EH (cell line): ENCODE measurements at places on chromosomes 7 and 10.

- no peak for DNase-seq
Observed at GRCh38 chr7:86558680-86559501, 84.8 kb upstream of the GRM3 start.

DNA sequence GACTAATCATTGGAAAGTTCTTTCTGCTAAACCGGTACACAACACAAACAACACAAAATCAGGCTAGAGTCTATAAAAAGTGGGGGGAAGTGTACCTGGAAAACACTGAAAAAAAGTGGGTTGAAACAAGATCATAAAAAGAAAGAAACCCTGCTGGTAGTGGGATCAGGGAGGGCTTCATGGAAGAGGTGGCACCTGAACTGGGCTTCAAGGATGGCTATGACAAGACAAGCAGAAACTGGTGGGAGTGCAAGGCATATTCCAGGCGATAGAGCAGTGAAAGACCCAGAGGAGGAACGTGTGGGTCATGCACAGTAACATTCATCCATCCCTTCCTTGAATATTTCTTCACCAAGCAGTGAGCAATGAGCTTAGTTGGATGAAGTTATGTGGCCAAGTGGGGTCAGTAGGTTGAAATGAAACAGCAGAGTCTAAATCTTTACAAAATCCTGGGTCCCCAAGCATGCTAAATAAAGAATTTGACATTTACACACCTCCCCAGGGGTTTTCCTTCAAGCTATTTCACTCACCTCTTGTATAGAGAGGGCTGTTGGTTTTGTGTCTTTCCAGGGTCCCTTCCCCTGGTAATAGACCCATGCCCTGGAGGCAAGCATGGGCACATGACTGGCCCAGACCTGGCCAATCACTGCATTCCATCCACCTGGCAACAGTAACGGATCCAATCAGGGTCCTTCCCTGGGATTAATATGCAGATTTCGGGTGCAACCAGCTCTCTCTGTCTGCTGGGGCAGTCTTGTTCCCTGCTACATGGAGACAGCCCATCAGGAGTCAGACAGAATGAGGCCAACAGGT is 38.2 kb downstream of the SPOCK2 start:
- no peak for DNase-seq

DNA sequence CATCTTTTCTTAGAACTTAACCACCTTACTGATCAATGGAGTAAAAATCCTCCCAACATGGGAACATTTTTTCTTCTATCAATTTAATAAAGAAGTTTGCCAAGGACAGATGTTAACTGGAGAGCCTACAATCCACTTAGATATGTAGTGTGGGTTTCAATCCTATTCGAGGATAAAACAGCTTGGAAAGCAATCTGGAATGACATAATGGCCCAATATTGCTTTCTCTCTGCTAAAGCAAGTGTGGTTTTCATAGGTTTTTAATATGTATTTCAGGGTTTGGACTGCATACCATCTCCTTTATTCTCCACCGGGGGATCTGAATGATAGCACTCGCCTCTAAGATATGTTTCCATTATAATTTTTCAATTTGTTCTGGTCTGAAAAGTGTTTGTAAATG is 149.7 kb downstream of the PRPF18 start:
- DNase-seq, result no peak

GRCh38 chr7:36986511-36986933 is 262.2 kb upstream of the AOAH start:
- DNase-seq, result peak; percentile 9

DNA sequence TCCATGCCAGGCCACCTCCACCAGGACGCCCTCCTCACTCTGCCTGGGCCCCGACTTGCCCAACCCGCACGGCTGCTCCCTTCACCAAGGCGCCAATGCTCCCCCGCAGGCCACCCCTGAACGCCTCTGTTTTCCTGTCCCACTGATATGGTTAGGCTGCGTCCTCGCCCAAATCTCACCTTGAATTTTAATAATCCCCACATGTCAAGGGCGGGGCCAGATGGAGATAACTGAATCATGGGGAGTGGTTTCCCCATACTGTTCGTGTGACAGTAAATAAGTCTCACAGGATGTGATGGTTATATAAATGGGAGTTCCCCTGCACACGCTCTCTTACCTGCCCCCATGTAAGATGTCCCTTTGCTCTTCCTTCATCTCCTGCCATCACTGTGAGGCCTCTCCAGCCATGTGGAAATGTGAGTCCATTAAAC is 29.8 kb downstream of the RSU1 start:
- no peak for DNase-seq

DNA sequence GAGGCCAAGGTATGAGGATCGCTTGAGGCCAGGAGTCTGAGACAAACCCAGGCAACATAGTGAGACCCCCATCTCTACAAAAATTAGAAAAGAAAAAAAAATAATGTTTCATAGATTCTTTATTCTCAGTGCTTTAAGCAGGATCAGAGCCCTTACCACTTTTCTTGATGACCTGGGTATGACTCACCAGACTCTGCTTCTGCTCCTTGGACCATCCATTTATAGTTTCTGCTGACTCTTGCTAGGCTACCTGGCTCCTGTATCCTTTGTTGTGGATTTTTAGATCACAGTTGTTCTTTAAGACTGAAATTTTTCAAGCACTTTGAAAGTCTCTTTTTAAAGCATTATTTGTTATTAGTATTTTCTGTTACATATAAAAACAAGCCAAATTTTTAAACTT is 411.1 kb downstream of the GFRA1 start:
- peak; percentile 53 for DNase-seq

DNA sequence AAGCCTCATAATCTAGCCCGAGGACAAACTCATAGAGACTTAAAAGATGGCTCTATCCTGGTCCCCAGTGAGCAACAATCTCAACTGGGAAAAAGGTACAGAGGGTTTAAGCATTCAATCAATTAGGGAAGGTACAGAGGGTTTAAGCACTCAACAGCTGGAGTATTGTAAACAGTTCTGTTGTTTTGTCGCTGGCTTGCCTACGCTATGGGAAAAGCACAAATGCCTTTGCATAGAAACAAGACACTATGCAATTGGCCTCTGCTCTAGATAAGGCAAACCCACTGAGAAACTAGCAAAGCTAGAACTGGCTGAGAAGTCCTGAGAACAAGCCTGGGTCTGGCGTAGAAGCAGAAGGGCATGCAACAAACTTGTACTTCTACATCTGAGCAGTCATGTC is 69.3 kb downstream of the GFRA1 start:
- DNase-seq, result no peak

GRCh38 chr10:104359811-104360210 is 6.2 kb downstream of the CFAP58 start:
- no peak for DNase-seq

GRCh38 chr10:107163076-107163855 is 1.2 kb downstream of the SORCS1 start:
- no peak for DNase-seq

DNA sequence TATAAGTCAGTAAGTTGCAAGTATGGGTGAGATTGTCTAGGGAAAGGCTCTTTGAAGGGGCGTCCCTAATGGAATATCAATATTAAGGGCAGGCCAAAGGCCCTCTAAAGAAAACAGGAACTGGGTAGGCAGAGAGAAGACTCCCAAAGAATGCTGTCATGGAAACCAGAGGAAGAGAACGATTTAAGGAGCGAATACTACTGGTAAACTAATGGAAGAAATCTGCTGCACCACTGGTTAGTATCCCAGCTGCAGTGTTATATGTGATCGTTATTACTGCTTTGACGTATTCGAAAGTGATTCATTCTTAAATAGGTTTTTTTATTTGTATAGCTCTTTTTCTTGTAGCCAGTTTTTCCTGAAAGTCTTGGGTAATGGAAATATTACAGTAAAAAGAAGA is 1.3 kb downstream of the CASP2 start:
- peak; percentile 24 for DNase-seq

GRCh38 chr10:98463976-98464754 is 17.4 kb upstream of the HPS1 start:
- DNase-seq, result peak; percentile 15

- DNase-seq, result peak; percentile 40
Observed at GRCh38 chr7:41002741-41003610, 699.9 kb downstream of the INHBA start.

GRCh38 chr7:106731187-106731586 is 70.2 kb upstream of the CCDC71L start:
- peak; percentile 10 for DNase-seq

GRCh38 chr10:24935504-24936292 is 16.7 kb downstream of the PRTFDC1 start:
- no peak for DNase-seq

DNA sequence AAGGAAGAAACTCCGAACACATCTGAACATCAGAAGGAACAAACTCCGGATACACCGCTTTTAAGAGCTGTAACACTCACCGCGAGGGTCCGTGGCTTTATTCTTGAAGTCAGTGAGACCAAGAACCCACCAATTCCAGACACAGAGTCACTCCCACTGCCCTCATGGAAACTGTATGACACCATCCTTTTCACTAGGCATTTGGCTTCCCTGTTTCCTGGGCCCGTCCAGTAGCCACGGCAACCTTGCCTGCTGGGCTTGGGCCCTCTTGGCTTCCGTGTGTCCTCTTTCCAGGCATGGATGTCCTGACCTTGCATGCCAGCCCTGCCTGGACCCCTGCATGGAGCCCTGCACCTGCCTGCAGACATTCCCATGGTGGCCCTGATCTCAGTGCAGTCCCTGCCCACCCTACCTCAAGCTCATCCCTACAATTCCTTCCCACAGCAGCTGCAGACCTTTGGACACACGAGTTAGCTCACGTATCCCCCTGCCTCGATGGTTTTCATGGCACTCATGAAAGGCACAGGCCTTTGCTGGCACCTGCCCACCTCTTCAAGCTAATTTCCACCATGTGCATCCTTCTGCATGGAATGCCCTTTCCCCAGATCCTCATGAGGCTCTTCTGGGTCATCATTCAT is 6.7 kb downstream of the SH2D4B start:
- no peak for DNase-seq

- DNase-seq, result no peak
Observed at GRCh38 chr10:52855546-52856325, 83.2 kb upstream of the MBL2 start.

GRCh38 chr10:104340111-104340526 is 1.9 kb upstream of the ITPRIP start:
- DNase-seq, result no peak

DNA sequence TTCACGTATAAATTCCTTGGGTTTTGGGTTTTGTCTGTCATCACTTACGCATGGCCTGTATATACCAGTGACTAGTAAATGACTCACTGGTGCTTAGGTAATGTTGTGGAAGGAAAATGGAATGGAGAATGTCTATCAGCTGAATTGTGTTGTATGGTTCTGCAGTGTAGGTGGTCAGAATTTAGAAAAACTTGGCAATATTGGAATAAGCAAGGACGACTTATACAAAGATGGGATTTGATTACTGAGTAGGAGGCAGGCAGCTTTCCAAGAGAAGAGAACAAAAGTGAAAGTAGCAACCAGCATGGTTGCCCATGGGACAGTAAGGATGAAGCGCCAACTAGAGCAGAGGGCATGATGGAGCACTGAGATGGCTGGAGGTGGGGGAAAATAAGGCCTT is 168.6 kb upstream of the CSTF2T start:
- peak; percentile 73 for DNase-seq

DNA sequence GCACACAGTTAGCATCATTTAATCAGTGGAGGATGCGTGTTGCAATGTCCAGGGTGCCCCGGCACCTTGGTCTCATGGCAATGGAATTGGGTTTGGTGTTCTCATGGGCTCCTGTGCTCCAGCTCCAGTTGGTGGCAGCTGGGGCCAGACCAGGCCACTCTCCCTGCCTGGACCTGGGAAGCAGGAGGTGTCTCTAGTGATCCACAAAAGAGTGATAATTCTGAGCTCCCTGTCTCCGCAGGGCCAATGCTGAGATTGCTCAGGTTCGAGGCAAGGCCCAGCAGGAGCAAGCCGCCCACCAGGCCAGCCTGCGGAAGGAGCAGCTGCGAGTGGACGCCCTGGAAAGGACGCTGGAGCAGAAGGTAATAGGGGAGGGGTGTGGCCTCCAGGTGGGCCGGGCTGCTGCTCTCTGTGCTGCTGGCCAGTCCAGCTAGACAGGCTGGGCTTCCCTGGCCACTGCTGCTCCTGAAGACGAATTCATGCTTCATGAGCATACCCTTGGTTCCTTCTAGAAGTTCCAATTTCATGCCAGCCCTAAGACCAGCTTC is 21.7 kb upstream of the BTBD16 start:
- DNase-seq, result no peak

- no peak for DNase-seq
Observed at GRCh38 chr10:114518401-114519305, 114.4 kb upstream of the AFAP1L2 start.

DNA sequence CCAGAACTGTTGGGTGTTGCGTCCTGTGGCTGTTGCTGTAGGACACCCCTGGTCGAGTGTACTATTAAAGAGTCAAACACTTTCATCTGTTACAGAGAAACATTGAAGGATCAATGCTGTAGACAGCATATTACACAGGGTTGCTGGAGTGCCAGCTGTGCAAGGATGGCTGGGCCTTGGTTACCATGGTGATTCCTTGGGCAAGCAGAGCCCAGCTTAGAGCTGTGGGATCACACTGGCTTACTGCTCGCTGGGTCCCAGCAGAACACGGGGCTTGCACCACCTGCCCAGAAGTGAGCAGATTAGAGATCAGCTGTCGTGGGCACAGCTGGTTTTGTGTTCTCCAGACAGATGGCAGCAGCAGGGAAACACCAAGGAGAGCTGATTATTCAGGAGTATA is 76.0 kb downstream of the GPR141 start:
- no peak for DNase-seq

GRCh38 chr7:67673861-67674260 is 677.2 kb downstream of the TYW1 start:
- DNase-seq, result no peak

GRCh38 chr7:106216923-106217542 is 67.8 kb downstream of the NAMPT start:
- peak; percentile 77 for DNase-seq

DNA sequence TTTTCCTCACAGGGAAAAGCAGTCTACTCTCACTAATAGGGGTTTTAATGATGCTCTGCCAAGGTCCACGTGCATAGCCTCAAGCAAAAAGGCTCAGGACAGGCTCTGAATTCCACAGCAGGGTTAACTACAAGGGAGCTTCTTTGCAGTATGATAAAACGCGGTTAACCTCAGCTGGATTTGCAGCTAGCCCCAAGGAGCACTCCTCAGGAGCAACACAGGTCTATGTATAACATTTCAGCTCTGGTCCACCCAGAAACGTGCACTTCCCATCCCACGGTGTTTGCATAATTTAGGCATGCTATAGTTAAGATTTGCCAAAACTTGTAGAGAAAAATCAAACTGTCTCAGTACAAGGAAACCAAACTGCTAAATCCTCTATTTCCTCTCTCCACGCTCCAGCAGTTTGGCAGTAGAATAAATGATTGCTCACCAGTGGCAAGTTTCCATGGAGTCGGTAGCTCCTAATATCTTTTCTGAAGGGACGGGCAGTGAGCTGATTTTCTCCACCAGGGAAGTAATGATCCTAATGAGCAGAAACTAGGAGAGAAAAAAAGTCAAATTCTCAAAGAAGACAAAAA is 13.1 kb upstream of the ASB4 start:
- DNase-seq, result peak; percentile 5

DNA sequence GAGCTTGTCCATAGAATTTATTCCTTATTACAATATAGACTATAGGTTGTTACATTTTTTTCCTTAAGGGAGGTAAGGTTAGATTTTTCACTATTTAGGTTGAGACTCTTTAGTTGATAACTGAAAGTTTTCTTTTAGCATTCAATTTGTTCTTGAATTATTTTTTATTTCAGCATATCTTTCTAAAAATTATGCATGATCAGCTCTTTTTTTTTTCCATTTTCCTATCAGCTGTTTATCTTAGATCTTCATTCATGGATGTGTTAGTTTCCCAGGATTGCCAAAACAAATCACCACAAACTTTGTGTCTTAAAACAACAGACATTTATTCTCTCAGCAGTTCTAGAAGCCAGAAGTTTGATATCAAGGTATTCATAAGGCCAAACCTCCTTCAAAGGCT is 915.9 kb upstream of the C7orf33 start:
- DNase-seq, result no peak

- DNase-seq, result no peak
Observed at GRCh38 chr7:101590663-101591435, 38.2 kb downstream of the MYL10 start.
